Colonic mucosa (tissue), 4 donors: ENCODE measurements at places on chromosomes 12 and 14. TPM values are rescaled to one million over a fixed set of nuclear protein-coding genes. Genes with fewer than 3 reads are reported as not detected.

- H3K36me3 ChIP-seq: no peaks in the 10 kb centered on the region
- H3K4me3 ChIP-seq: no peak overlapping the region
- no peak overlapping the region for H3K27ac ChIP-seq
- H3K4me1 ChIP-seq: no peaks in the 10 kb centered on the region
- DNase-seq: no peak
Measured at GRCh38 chr14:98593361-98593761, 678.6 kb downstream of the BCL11B start.

- no peak overlapping the region for H3K27ac ChIP-seq
- no peaks in the 10 kb centered on the region for H3K4me1 ChIP-seq
- no peak for DNase-seq
- H3K36me3 ChIP-seq: no peaks in the 10 kb centered on the region
Measured at GRCh38 chr14:59761851-59762250, 108.7 kb downstream of the RTN1 start.

DNA sequence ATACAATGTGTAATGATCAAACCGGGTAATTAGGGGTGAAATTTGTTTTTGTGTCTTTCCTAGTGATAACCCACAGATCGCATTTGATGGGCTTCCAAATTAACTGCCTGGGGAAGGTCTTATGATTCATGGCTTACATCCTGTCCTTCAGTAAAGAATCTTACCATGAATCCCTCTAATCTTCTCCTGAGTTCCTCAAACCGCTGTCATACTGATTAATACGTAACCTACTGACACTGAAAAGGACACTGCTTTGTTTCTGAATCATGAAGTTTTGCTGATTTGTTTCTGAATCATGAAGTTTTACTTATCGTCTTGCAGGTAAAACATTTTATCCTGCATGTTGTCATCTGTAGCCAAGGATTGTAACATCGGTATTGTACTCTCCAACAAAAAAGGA is 52.0 kb upstream of the CRY1 start:
- no peaks in the 10 kb centered on the region for H3K4me1 ChIP-seq
- no peaks in the 10 kb centered on the region for H3K27me3 ChIP-seq
- no peak overlapping the region for H3K27ac ChIP-seq
- no peaks in the 10 kb centered on the region for H3K36me3 ChIP-seq

ANG gene
- 73.6 TPM for total RNA-seq

- no peaks in the 10 kb centered on the region for H3K27me3 ChIP-seq
- no peak overlapping the region for H3K4me3 ChIP-seq
- DNase-seq: no peak
- no peak overlapping the region for H3K27ac ChIP-seq
- H3K4me1 ChIP-seq: no peaks in the 10 kb centered on the region
- no peaks in the 10 kb centered on the region for H3K36me3 ChIP-seq
Measured at GRCh38 chr12:131120831-131121271, 167.1 kb downstream of the ADGRD1 start.

DNA sequence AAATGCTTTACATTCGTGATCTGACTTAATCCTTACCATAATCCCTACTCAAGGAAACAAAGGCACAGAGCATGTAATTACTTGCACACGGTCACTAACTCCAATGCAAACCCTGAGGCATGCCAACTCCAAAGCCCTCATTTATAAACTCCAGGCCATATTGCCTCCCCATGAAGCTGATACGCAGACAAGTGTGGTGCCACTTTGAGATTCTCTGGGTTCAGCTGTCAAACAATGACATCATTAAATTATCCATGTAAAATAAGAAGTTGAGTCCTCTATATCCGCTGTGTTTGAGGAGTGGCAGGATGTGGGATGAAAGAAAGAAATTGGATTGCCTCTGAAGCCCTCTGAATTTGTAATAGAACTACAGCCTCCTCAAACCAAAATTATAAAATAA is 62.8 kb downstream of the ANO4 start:
- H3K27me3 ChIP-seq: no peaks in the 10 kb centered on the region
- no peak for DNase-seq
- no peak overlapping the region for H3K27ac ChIP-seq
- H3K4me1 ChIP-seq: no peaks in the 10 kb centered on the region
- H3K4me3 ChIP-seq: no peak overlapping the region

RTN1 gene
- total RNA-seq: 0.84 TPM
